Posterior vena cava (tissue), 2 donors: ENCODE measurements at places on chromosomes 3 and 15. TPM values are rescaled to one million over a fixed set of nuclear protein-coding genes. Genes with fewer than 3 reads are reported as not detected.

DNA sequence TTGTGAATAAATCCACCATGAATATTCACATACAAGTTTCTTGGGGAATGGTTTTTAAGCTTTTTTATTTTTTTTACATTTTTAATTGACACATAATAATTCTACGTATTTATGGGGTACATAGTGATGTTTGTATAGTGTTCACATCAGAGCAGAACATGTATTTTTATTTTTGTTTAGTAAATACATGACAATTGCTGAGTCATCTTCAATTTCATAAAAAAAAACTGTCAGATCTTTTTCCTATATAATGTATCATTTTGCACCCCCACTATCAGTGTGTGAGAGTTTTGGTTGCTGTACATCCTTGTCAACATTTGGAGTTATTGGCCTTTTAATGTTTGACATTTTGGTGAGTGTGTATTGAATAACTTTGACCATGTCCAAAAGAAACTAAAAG, 39.9 kb upstream of the FILIP1L start:
- no peak for DNase-seq

GRCh38 chr3:126394179-126394976, at the start of gene CFAP100:
Gene CFAP100, plus strand, starts transcription at chr3:126394909. Its CDS starts 1,092 bp downstream, at chr3:126396001.
- no peak for DNase-seq

Gene ERICH6
- total RNA-seq, result not detected

Gene DAZL
- total RNA-seq, result not detected

DNA sequence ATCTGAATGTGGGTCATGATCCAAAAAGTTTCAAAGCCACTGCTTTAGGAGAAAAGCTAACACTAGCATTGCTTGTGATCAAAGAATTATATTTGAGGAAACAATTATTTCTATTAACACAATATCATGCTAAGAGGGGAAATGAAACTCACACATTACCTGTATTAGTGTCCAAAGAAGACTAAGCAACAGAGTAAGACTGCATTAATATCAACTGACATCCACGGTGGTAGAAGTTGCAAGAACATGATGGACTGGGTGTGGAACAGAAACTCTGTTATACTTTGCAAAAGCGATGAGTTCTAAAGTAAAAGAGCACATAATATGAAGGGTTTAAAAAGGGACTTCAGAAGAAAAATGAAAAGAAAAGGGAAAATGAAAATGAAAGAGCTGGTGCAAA, 648.3 kb upstream of the NECTIN3 start:
- DNase-seq, result no peak
